Naive B cell (primary cell): ENCODE measurements at places on chromosomes 1 and 21.

GRCh38 chr1:93818570-93818959 is 60.4 kb downstream of the DNTTIP2 start:
- no peak for DNase-seq

GRCh38 chr1:197770243-197770642 is 5.0 kb downstream of the DENND1B start:
- DNase-seq, result no peak

DNA sequence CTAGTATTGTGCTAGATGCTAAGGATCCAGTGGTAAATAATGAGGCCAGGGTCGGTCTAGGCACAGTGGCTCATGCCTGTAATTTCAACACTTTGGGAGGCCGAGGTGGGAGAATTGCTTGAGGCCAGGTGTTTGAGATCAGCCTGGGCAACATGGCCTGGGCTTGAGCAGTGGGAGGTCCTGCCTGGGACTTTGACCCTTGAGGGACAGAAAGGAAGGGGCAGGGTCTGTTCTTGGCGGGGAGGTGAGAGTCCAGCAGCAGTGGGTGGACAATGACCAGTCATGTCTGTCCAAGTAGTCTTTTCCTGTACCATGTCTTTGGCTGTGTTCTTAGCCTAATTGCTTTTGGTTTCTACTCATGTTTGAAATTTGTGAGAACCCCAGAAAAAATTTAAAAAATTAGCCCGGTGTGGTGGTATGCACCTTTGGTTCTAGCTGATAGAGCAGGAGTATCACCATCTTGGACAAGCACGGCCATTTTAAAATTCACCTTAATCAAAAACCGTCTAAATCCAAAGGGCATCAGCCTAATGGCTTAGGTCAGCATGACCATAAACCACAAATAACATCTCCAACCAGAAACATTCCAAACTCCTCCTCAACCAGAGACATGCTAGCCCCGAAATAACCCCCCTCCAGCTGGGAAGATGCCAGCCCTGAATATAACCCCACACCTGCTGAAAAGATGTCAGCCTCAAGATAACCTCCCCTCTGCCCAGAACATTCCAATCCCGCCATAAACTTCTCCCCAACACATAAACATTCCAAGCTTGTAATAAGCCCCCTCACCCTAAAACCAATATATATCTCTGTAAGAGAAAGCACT is 6.8 kb upstream of the AK2 start:
- DNase-seq, result no peak

GRCh38 chr21:42624095-42624790 is 29.2 kb upstream of the PDE9A start:
- DNase-seq, result no peak

DNA sequence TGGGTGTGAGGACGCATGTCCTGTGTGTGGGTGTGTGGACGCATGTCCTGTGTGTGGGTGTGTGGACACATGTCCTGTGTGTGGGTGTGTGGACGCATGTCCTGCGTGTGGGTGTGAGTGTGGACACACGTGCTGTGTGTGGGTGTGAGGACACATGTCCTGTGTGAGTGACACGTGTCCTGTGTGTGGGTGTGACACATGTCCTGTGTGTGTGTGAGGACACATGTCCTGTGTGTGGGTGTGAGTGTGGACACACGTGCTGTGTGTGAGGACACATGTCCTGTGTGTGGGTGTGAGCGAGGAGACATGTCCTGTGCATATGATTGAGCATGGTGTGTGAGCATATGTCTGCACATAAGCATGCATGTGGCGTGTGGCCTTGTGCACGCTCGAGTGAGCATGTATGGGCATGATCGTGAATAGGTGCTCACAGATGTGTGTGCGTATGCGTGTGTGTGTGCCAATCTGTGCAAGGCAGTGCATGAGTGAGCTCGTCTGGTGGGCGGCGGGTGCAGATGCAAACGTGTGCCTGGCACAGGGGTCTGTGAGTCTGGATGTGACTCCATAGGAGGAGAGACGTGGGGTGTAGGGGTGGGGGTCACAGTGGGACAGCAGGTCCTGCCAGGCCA is 25.3 kb downstream of the MEGF6 start:
- DNase-seq, result no peak

- no peak for DNase-seq
Observed at GRCh38 chr1:92186081-92186480, 31.6 kb upstream of the C1orf146 start.

DNA sequence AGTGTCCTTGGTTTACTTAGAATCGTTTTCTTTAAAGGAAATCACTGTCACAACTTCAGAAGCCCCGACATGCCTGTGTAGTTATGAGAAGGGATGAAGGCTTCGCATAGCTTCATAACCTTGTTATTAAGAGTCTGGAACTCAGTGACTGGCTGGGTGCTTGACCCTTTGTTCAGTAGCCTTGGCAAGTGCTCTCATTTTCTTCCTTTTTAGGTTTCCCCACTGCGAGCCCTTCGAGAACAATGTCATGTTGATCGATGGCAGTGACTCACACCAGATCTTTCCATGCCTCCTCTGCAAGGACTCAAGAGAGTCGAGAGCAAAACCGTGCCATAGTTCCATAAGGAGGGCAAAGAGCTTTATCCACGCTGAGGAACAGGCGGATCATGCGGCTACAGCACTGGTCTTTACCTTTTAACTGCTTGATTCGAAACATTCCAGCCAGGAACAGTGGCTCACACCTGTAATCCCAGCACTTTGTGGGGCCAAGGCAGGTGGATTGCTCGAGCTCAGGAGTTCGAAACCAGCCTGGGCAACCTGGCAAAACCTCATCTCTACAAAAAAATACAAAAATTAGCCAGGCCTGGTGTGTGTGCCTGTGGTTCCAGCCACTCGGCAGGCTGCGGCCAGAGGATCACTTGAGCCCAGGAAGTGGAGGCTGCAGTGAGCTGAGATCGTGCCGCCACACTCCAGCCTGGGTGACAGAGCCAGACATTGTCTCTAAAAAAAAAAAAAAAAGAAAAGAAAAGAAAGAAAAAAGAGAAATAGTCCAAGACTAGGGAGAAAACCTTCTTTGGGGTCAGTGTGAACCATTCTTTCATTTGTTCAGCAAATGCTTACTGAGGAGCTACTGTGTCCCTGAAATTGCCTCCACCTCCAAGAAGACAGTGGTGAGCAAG is 95.4 kb upstream of the ERRFI1 start:
- no peak for DNase-seq
